ENCODE measurements at places on chromosomes 1 and 21.
A peak's percentile ranks its signal among the peaks of the same experiment; 100 is the strongest.

DNA sequence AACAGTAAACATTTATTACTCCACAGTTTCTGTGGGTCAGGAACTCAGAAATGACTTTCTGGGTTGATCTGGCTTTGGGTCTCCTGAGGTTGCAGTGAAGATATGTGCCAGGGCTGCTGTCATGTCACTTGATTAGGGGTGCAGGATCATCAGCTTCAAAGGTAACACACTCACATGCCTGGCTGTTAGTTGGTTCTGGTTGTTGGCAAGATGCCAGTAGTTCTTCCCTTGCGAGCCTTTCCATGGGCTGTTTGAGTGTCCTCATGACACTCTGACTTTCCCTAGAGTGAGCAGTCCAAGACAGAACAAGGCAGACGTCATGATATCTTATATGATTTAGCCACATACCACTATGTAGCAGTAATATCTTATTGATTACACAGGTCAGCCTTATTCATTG lies 1.8 kb downstream of the SWT1 start:
- DNase-seq: no peak

DNA sequence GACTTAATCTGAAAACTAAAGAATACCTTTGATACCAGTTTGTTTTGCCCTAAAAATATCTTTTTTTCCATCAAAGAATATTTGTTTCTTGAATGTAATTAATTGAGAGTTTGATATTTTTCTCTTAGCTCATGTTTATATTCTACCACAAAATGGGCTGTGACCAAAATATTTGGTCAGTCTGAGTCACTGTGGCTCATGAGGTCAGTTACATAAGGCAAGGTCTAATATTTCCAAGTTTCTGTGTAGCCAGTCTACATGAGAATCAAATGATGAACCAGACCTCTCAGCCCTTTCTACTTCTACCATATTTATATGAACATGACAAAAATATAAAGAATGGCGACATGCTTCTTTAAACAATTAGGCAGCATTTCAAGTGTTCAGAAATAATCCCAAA lies 83.0 kb upstream of the IVNS1ABP start:
- peak; percentile 84 for DNase-seq

DNA sequence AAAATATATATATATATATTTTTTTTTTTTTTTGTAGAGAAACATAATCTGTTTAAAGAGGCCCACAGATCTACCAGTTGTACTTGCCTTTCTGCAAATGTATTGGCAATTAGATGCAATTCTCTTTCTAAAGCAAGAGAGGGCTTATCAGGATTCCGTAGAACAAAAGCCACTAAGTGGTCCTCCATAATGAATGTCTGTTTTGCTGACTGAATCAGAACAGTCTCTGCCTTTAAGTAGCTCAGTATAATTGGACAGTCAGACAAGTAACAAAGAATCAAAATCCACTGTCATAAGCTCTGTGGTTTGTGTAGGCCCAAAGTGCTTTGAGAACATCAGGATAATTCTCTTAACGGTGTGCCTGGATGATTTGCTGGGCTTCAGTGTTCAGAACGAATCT lies 17.3 kb downstream of the SARS1 start:
- DNase-seq: no peak

- peak; percentile 63 for DNase-seq
These were observed at the start of gene TRIM46 for GRCh38 chr1:155173478-155174323. Gene TRIM46 (plus strand): TSS chr1:155173849. CDS start chr1:155173967, 118 bp downstream.
